WERI-Rb-1 (cell line): ENCODE measurements at places on chromosomes 16 and 17.
A peak's percentile ranks its signal among the peaks of the same experiment; 100 is the strongest.

DNA sequence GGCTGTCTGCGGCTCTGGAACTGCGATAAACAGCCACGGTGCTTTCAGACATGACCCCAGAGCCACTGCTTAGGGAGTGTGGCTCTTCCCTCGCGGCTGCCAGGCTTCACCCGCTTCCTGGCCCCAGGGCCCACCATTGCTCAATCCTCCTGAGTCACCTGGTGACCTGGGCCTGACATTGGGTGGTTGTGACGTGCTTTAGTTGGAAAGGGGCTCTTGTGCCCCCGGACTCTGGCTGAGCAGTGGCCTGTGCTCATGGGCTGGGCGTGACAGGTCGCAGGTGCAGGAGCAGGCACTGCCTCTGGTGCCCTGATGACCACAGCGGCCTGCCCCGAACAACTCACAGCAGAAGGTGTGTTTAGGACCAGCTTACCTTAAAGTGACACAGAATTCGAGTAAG, 8.6 kb upstream of the NUDT16L1 start:
- no peak for DNase-seq

GRCh38 chr17:8402921-8403536, 5.4 kb upstream of the RNF222 start:
- no peak for DNase-seq

GRCh38 chr16:68005786-68006286, 6.6 kb upstream of the DPEP2 start:
- no peak for DNase-seq

- DNase-seq = no peak
Measured at GRCh38 chr16:67790071-67790470, 16.3 kb downstream of the RANBP10 start.

- DNase-seq = no peak
Measured at GRCh38 chr16:17561056-17561455, 90.3 kb upstream of the XYLT1 start.

GRCh38 chr16:3637371-3637923, 17.0 kb upstream of the DNASE1 start:
- peak; percentile 38 for DNase-seq

DNA sequence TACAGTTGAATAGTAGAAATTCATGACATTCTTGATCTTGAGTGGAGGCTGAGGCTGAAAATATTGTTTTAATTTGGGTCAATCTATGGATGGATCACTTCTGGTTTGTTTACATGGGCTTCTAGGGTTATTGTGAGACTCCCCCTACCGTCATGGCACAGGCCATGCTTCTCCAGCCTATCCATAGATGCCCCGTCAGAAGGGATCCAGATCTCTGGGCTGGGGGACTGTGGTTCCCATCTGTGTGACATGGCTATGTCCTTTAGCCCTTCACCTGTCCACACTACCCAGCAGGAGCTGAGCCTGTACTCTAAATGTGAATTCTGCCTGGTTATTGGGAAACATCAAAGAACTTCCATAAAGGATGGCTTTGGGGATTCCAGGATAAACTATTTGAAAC, 160.4 kb downstream of the ABCC12 start:
- no peak for DNase-seq

DNA sequence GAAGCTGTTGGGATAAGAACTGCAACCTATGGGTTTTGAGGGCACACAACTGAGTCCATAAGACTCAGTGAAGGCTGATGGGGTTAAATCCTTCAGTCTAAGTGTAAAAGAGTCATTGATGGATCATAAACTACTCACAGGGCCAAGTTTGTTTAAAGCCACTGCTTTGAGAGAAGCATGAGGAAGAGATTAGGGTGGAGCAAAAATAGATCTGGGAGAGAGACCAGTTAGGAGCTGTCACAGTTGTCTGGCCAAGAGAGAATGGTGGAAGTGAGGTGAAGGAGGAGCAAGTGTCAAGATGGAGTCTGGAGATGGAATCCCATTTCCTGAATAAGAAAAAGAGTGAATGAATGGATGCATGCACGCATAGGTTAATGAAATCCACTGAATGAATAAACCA, 379.1 kb upstream of the CDH11 start:
- no peak for DNase-seq

DNA sequence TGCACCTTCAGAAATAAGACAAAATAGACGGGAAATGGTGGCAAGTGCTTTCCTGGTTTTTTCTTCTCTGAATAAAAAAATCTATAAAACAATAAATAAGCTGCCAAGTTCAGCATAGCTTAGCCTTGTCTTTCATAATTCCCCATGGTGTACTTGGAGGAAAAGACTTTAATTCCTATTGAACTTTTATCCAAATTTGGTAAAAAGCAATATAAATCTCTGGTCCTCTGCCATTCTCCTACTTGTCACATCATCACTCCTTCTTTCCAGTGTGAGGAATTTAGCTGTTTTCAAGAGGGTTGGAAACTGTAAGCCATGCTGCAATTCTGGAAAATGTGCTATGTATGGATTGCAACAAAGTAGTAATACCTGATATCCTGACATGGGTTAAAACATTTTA, 551.8 kb upstream of the KIF2B start:
- no peak for DNase-seq

- DNase-seq = no peak
Measured at GRCh38 chr17:59121901-59122480, 15.3 kb upstream of the TRIM37 start.

GRCh38 chr17:65900216-65900615, 291.7 kb downstream of the CEP112 start:
- no peak for DNase-seq

DNA sequence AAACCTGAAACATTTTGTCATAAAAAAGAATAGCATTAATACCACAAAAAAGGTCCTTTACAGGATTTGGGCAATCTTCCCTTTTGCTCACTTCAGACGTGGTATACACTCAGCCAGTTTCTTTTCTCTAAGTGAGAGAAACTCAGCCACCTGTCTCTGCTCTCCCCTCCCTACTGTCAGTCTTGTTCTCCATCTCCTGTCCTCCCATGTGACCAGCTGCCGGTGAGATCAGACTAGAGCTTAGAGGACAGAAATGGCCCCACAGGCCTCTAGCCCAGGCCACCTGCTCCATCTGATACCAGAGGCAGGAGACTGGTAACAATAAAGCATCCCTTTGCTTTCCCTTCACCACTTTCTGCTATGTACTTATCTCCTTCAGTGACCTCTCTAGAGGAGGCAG, 34.9 kb downstream of the CMC2 start:
- peak; percentile 64 for DNase-seq

GRCh38 chr16:86572041-86572521, 5.5 kb downstream of the FOXC2 start:
- DNase-seq = no peak

GRCh38 chr17:43671031-43671692, 9.4 kb upstream of the MEOX1 start:
- DNase-seq = no peak

- no peak for DNase-seq
Measured at GRCh38 chr17:60817192-60817591, 139.5 kb downstream of the BCAS3 start.

- DNase-seq = peak; percentile 61
Measured at GRCh38 chr16:66265556-66266141, 100.8 kb upstream of the CDH5 start.

DNA sequence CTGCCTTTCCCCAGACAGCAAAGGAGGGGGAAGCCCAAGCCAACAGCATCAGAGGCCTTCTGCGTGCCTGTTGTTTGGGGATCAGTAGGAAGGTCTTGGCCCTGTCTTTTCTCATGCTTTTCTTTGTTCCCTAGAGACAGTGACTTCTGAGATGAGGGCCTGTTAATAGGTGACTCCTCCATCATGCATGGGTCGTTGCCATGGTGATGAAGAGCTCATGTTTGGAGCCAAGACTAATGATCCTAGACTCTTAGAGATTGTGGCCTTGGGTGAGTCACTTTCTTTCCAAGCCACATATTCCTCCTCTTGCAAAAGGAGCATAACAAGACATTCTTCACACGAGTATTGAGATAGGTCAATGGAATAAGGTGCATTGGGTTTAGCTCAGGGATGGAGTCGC, 201.1 kb upstream of the ASIC2 start:
- no peak for DNase-seq

- DNase-seq = no peak
Measured at GRCh38 chr17:62862251-62862650, 54.1 kb upstream of the MARCHF10 start.

GRCh38 chr17:81493198-81494038, 19.2 kb downstream of the ACTG1 start:
- DNase-seq = no peak

DNA sequence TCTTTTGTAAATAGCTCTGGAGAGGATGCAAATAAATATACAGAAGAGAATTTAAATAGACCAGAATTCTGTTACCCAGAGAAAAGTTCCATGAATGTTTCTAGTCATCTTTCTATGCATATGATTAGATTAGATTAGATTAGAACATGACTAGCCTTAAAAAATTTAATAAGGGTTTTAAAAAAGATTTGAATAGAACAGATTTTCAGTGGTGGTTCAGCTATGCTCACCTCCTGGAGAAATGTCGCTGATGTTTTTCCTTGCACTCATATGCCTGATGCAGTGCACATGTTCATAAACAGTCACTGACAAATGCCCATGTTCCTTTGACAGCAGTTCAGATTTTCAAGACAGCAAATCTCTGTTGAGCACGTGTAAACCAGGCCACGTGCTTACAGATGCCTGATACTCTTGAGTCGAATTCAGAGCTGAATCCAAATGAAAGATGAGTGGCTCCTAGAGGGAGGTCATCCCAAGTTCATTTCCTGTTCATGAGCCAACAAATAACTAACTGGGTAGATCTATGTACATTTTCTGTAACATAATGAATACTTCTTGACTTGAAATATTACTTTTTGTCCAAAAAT, 19.9 kb upstream of the RAB11FIP4 start:
- no peak for DNase-seq

DNA sequence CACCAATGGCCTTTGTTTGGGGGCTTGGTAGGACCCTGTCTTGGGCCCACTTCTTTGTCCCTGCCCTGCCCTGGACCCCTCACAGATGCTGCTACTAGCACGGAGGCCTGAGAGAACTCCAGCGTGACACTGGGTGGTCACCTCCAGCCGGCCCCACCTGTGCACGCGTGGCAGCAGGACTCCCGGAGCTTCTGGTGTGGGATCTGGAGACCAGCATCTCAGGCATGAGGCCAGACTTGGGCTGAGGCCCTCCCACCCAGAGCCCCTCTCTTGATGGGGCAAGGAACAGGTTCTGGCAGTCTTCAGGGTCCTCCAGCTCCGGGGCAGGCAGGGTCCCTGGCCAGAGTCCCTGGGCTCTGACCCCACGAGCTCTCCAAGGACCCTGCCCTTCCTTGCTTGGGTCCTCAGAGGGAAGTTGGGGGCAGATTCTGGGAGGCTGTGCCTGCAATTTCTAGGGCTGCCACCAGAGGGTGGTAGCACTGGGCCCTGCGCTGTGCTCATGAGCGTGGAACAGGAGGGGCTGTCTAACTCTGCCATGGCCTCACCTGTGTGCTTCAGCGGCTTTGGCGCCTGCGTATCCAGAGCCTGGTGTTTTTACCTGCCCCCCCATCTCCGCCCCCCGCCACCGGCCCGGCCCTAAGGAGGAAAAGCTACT, 3.1 kb upstream of the BAIAP3 start:
- DNase-seq = no peak

- DNase-seq = no peak
Measured at GRCh38 chr16:48188449-48189102, 32.8 kb upstream of the ABCC12 start.

- DNase-seq = no peak
Measured at GRCh38 chr16:86534779-86535615, 20.0 kb downstream of the MTHFSD start.

DNA sequence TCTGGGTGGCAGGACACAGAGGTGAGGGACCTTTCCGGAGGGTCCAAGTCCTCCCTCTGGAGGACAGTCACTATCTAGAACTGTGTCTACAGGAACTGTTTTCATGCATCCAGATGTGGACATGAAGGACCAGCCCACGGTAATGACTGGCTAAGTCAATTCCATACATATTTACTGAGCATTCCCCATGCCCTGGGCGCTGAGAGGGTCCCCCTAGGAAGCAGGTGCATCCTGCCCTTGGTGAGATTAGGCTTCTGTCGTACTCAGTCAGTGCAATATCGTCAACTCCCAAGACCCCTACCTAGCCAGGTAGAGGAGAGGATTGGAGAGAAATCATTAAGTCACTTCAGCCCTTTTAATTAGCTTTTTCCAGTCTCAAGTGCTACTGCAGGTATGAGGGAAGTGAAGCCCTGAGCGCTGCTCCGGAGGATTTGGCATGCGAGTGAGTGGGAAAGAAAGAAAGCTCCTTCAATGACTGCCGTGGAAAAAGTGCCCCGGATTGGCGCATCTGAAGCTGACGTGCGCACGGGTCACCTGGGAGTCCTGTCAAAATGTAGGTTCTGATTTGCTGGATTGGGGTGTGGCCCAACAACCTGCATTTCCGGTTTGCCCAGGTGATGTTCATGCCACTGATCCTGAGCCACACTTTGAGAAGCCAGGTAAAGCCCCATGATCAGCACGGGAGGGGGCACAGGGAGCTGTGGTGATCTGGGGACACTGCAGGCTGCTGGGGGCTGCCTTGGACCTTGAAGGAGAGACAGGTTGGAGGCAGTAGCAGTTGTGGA, 367.4 kb upstream of the TNRC6C start:
- DNase-seq = no peak

DNA sequence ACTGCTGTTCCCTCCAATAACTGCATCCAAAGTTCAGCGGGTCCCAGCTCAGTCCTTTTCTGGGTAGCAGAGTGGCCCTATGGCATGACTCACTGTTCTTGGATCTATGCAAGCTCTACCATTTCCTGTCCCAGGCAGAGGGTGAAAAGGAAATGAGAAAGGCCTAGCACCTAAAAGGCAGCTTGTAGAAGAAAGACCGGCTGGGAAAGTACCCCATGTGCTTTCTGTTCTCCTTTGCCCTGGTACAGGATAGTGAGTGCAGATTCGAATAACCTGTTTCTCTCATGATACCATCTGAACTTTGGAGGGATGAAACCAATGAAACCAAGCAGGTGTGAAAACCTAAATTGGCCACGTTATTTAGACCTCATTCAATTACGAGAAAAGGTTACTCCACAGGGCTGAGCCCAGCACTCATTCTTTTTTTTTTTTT, 12.7 kb upstream of the HASPIN start:
- DNase-seq = no peak

DNA sequence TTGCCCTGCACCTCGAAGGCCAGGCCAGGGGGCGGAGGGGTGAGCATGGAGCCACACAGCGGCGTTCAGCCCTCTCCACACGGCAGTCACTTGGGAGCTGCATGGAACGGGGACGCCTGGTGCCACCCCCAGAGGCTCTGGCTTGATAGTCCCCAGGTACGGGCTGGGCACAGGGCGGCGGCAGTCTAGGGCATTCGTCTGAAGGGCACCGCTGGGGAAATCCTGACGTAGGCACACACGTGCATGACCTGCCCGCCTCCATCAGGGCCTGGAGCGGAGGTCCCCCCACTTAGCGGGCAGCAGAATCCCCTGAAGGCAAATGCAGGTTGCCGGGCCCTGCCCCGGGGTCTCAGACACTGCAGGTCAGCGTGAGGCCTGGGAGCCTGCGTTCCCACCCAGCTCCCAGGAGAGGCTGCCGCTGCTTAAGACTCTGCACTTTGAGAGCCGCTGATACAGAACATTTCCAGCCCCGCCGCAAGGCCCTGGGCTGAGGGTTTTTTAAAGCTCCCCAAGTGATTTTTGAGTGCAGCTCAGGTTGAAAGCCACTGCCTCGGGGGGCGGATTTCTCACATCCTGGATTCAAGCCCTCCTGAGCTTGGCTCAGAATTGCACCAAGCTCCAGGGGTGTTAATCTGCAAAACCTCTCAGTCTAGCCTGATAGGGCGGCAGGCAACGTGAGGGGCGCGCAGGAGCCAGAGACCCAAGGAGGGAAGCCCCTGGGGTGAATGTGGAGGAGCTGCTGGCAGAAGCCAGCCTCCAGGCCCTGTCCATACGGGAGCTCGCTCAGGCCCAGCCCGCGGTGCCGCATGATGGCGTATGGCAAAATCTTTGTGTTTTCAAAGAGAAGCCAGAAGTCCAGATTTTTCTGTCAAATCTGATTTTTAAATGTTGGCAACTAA, 182.3 kb upstream of the GSE1 start:
- DNase-seq = peak; percentile 70
